ENCODE measurements at places on chromosomes 12 and 14.

- DNase-seq = no peak
These were observed 3.0 kb upstream of the PPP1CC start for GRCh38 chr12:110745542-110746284.

DNA sequence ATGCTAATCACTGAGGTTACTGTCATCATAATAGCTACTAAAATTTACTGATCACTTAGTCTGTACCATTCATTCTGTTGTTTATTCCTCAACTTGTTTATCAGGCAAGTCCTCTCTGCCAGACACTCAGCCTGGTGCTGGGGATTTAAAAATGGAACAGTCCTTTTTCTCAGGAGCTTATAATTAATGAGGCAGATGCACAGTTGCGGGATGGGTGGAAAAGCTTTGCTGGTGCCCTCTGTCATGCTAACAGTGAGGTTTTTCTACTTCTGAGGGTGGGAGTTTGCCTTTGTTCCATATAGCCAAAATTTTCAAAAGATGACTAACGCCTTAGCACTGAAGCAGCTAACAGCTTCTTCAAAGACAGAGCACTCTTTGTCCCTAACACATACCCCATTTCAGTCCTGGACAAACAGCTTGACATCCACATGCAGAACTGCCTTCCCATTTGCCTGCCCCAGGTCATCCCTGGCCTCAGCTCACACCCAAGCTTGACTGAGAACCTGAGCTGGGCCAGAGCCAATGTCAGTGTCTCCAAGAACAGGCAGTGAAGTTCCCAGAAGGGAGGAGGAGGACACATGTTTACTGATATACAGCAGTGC is 30.8 kb upstream of the HSPB8 start:
- DNase-seq = no peak

DNA sequence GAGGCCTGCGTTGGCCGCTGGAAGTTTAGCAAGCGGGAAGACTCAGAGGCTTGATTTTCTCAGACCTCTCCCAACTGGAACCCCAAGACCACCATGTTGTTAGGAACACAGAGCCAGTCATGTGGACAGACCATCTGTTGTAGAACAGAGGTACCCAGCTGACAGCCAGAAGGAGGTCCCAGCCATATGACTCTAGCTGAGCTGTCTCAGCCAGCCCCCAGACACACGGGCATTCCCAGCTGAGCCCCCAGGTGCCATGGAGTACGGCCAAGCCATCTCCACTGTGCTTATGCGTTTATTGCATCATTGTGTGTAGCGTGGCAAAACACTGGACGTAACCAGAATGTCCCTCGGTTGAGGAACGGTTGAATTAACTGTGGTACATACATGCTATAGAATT is 421.9 kb downstream of the TMEM132D start:
- DNase-seq = no peak

DNA sequence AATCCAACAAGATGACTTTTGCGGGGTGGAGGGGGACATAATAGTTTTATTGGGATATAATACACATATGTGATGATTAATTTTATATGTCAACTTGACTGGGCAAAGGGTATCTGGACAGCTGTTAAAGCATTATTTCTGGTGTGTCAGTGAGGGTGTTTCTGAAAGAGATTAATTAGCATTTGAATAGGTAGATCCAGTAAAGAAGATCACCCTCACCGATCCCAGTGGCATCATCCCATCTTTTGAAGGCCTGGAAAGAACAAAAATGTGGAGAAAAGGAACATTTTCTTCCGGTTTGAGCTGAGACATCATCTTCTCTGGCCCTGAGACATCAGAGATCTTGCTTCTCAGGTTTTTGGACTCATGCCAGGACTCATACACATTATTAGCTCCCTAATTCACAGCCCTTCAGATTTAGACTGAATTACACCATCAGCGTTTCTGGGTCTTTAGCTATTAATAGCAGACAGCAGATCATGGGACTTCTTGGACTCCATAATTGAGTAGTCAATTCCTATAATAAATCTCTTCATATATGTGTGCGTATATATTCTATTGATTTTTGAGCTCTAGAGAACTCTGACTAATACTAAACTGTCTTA is 283.6 kb downstream of the PCNX1 start:
- DNase-seq = no peak

DNA sequence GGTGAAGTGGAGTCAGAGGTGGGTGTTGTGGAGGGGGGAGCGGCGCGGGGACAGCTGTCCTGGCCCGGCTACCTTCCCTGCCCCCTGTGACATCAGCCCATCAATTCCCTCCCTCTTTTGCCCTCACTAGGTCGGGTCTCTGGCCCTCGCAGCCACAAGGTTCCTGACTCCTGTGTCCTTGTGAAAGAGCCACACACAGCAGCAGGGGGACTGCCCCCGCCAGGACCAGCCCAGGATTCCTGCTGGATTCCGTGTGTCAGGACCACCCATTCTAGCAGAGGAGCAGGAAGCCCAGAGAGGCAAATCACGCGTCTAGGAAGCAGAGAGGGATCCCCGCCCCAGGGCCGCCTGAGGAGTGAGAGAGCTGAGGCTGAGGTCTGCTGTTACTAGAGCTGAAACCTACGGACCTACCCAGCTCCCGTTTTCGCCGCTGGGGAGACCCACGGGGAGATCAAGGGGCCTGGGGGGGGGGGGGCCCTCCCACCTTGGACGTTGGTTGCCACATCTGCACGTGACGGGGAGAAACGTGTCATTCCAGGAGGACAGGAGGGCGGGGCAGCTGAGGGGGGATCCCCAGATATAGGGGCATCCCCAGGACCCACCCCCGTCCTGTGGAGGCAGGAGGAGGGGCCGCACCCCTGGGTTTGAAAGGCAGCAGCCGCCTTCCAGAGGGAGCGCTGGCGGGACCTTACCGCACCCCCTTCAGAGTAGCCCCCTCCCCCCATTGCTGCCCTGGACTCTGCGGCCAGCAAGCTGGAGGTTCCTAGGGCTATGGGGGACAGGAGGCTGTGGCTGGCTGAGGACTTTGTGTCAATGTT is 12.5 kb upstream of the INF2 start:
- DNase-seq = no peak

- DNase-seq = no peak
These were observed 479.2 kb downstream of the RMST start for GRCh38 chr12:97941686-97942354.

GRCh38 chr14:64983439-64984310 is 3.0 kb upstream of the FNTB start:
- DNase-seq = no peak

GRCh38 chr12:23415180-23415579 is 534.3 kb downstream of the SOX5 start:
- DNase-seq = no peak

GRCh38 chr14:98498019-98498885 is 773.7 kb downstream of the BCL11B start:
- DNase-seq = no peak

- DNase-seq = no peak
These were observed 78.9 kb upstream of the SLC38A2 start for GRCh38 chr12:46451276-46452021.

DNA sequence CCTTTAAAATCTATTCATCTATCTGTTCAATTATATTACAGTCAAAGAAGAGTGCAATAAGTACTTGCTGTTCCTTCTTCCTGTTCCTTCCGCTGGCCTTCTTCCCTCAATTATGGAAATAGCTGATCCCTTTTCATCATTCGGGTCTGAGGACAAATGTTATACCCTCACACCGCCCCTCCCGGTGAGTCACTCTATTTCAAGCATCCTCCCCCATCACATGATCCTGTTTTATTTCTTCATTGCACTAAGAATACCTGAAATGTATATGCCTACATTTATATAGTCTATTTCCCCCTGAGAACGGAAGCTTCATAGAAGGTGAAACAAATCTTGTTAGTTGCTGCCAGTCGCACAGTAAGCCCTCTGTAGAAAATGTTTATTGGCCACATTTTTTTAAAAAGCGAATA is 2.5 kb downstream of the SLC38A1 start:
- DNase-seq = no peak

GRCh38 chr12:120678572-120678971 is 8.4 kb upstream of the MLEC start:
- DNase-seq = no peak

DNA sequence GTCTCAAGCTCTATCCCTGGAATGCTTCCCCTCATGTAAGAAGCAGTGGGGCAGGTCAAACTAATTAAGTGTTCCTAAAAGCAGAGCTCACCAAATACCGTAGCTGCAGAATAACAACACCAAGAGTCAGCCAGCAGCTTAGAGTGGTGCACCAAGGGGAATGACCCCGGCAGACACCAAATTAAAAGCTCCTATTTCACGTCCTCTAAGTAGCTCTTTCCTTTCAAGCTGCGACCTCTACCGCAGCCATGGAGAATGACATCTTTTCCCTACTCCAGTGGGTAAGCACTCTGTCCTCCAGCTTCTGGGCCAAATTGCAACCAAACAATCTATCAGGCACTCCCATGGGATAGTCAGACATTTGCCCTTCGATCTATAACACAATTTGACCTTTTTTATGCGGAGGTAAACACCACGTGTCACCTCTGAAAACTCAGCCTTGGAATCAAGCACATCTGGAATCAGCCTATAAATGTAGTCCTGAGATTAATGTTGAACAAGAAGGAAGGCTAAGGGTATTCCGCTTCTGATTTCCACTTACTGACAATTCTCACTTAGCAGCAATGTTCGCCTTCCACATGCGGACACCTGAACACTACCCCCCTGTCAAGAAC is 67.6 kb upstream of the CDKN3 start:
- no peak for DNase-seq

GRCh38 chr14:44803239-44803905 is 158.4 kb downstream of the KLHL28 start:
- no peak for DNase-seq

DNA sequence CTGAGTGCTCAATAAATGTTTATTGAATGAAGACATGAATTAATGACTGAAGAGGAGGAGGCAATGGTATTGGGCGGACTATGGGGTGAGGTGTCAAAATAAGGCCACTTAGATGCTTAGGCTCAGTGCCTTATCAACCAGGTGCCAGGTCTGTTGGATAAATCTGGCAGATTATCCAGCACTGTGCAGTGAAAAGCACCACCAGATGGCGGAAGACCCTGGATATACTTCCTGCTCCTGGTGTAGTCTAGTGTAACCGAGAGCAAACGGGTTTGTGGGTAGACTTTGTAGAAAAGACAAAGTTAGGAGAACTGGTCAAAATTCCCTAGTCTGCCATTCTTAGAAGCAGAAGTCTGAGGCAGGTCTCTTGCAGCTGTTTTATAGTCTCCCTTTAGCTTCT is 306.3 kb downstream of the ATP23 start:
- DNase-seq = no peak

- no peak for DNase-seq
These were observed 16.5 kb downstream of the PUS7L start for GRCh38 chr12:43742106-43742505.

GRCh38 chr14:37403626-37404025 is 191.4 kb downstream of the FOXA1 start:
- no peak for DNase-seq

GRCh38 chr12:46473634-46474329 is 101.2 kb upstream of the SLC38A2 start:
- DNase-seq = no peak

DNA sequence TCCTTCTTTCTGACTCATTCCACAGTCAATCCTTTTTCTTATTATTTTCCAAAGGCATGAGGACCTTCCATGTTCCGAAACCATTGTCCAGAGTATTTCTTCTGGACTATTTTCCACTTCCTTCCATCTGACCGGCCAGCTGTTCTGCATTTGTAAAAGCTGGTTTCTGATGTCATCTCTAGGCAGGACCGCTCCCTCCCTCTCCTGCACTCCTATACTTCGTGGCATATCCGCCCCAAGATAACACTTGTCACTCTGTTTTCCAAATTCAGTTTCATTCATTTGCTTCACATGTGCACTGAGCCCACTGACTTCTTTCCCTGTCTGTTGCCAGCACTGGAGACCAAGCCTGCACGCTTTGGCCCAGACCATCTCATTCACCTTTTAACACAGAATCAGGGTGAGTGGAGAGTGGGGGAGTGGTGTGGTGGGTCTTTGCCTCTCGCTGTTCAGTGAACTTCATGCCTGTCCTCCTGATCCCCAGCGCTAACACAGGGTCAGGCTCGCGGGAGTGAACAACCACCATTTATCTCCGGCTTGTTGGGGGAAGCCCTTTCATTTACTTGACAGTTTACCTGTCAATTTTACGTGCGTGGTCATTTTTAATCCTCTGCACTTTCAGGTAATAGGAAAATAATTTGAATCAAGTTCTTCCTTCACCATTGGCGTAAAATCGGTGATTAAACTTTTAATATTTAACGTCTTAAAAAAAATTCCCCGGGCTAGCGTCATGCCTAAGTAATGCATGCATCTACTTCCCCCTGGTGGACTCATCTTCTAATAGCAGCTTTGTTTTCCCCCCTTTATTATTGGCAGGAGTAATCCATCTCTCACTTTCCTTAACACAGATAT is 52.5 kb downstream of the C12orf75 start:
- peak; percentile 4 for DNase-seq

- DNase-seq = no peak
These were observed 68.2 kb upstream of the TBX3 start for GRCh38 chr12:114752217-114752616.

GRCh38 chr12:120925740-120926563 is 21.8 kb upstream of the SPPL3 start:
- no peak for DNase-seq

DNA sequence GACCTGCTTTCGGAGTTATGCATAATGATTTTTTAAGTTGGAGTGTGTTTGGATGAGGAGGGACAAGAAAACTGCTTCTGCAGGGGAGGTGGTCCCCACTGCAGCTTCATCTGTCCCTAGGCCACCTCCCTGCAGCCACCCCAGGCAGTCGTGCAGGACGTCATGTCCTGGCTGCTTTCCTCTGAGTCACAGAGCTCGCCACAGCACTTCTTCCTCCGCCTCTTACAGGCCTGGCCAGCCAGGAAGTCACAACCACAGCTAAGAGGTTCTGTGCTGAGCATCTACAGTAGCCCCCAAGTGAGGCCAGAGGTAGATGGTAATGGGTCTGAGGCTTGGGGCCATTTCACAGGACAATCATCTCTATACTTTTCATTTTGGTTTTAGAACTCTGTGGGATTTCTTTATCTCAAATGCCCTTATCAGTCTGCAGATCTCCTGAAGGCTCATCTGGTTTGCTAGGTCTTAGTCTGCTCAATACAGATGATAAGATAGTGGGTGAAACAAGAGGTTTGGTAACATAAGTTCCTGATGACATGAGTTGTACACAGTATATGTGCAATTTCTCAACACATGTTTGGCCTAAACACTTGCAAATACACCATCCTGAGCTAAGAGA is 106.4 kb downstream of the ARF6 start:
- no peak for DNase-seq

- no peak for DNase-seq
These were observed 1.2 kb downstream of the DUSP16 start for GRCh38 chr12:12561371-12562015.

DNA sequence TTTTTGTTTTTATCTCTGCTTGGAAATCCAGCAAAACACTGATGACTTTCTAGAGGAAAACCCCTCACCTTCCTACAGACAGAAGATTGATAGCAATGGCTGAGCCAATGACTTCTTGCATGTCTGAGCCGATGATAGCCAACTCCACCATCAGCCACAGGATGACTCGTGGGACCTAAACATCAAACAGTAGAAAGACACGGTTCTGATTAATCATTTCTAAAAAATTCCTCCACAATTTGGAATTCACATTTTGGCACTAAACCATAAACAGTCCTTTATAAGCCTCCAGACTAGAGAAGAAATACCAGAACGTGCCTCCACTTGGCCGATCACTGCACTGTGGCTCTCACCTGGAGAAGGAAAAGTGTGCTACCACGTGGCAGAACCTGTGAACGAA is 25.9 kb downstream of the SLC11A2 start:
- DNase-seq = no peak

- DNase-seq = no peak
These were observed 5.4 kb downstream of the PSMD9 start for GRCh38 chr12:121893961-121894460.
